Activated gamma-delta T cell treated with Interleukin-2 at 50 U/mL for 16 hours (primary cell): ENCODE measurements at places on chromosomes 5 and 9.

GRCh38 chr5:74839229-74839628 is 27.0 kb downstream of the FAM169A start:
- no peak for DNase-seq

DNA sequence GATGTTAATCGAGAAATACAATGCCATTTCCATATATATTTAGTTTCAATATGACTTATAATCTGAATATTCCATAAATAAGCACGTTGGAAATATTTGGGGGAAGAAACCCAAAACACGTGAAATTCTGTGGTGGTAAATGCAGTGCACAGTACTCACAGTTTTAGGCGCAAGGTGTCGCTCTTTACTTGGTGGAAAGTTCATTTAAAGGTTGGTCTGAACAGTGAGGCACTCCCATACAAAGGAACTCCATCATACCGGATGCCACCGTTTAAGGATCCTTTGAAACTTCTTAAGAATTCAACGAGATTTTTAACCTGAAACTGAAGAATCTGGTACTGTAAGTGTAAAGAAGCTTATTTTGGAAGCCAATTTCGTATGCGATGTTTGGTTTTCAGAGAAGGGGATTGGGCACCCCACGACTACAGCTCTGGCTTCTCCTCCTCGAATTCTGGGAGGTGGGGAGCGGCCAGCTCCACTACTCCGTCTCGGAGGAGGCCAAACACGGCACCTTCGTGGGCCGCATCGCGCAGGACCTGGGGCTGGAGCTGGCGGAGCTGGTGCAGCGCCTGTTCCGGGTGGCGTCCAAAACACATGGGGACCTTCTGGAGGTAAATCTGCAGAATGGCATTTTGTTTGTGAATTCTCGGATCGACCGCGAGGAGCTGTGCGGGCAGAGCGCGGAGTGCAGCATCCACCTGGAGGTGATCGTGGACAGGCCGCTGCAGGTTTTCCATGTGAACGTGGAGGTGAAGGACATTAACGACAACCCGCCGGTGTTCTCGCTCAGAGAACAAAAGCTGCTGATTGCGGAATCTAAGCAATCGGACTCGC is at the start of gene PCDHA11:
Gene PCDHA11, plus strand, starts transcription at position 237 of the 834 bp plus-strand sequence. Its CDS starts 147 bp downstream, at position 384.
- DNase-seq = no peak

- DNase-seq = no peak
These were observed 96.1 kb downstream of the NUDT12 start for GRCh38 chr5:103466495-103466894.

DNA sequence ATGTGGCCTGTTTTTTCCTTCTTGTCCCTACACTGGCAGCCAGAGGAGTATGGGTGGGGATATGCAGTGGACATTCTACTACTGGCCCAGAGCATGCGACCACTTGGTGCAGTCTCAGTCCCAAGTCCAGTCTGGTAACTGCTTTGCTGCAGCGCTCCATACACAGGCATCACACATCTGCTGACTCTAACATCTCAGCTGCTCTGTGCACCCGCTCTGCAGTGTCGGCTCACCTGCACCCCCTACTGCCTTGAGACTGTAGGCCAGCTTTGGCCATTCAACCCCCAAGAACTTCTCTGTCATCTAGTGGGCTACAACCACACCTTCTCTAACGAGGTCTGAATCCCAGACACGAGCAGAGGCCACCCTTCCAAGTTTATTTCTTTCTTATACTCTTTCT is 46.4 kb upstream of the SLCO6A1 start:
- no peak for DNase-seq

DNA sequence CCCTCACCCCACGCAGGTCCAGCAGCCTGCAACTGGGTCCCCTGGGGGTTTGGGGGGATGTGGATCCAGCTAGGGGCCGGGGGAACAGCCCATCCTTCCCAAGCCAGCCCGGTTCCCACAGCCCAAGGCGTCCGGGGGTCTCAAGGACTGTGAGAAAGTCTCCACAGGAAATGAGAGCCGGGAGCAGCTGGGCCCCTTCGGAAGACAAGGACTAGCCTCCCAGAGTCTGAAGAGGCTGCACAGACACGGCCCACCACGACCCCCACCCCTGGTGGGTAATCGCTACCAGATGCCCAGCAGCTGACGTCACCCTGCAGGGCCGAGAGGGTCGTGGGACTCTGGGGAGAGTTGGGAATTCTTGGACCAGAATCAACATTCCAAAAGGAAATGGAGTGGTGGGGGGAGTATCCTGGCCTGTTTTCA is 10.5 kb downstream of the SH2D3C start:
- no peak for DNase-seq

- DNase-seq = no peak
These were observed 8.4 kb downstream of the TPPP start for GRCh38 chr5:684751-685216.

DNA sequence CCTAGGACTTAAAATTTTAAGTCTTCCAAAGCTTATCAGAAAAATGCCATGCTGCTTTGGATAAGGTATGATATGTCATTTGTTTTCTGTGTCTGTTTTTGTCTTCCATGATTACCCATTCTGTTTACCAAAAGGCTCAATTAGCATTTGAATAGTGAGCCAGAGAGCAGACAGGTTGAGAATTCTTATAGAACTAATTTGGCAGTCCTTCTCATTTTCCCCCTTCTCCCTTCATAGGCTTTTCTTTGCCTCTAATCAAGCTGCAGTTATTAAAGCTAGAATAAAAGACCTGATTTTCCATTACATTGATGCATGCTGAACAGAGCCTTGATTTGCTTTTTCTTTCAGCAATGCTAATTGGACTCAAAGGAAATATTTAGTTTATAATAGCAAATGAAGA is 993.0 kb downstream of the MAT2B start:
- DNase-seq = no peak

GRCh38 chr9:18542837-18543405 is 69.0 kb downstream of the ADAMTSL1 start:
- no peak for DNase-seq

DNA sequence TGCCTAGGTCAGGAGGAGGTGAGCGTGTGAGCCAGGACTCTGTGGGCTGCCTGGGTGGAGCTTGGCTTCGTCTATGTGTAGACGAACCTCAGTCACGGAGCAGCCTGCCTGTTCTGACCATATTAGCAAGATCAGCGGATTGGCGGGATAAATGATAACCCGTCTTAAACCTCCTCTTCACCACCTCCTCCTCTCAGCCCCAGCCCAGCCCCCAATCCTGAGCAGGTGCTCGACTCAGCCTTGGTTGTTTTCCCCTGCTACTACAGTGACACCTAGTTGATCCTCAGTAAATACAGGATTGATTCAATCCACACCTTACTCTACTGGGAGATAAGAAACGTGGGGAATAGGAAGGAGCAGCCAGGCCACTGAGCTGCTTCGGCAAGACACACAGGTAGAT is 286.1 kb downstream of the IRX2 start:
- DNase-seq = no peak

- DNase-seq = no peak
These were observed 825.0 kb downstream of the TLR4 start for GRCh38 chr9:118529210-118529609.

GRCh38 chr5:56520986-56521730 is 288.0 kb upstream of the ANKRD55 start:
- no peak for DNase-seq

GRCh38 chr9:137252555-137253506 is 1.7 kb downstream of the STPG3 start:
- no peak for DNase-seq

DNA sequence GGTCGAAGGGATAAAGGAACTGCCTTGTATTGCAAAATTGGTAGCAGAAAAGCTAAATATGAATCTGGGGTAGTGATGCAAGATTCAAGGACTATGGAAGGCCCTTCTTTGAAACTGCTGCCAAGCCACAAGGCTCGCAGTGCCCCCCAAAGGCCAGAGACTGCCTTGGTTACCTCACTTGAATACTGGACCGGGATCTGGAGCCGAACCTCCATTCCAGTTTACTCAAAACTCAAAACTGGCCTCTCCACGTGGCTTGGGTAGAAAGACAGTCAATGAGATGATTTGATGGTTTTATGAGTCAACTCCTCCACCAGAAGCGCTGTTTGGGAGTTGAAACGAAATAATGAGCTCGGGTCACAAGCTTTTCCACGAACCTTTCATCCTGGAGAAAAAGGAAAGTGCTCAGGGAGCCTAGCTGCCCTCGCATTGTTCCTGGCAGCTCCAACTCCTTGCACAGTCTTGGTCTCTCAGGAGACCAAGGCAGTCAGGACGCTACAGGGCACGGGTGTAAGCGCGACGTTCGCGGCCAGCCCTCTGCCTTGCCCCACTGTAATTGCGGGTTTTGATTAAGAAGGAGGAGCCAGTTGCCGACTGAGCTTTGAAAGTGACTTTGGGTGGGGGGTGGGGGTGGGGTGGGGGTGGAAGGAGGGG is 2.8 kb downstream of the ST8SIA4 start:
- peak; percentile 32 for DNase-seq

- no peak for DNase-seq
These were observed 69.0 kb downstream of the SLC28A3 start for GRCh38 chr9:84271531-84271900.

GRCh38 chr5:1494780-1495524 is 28.8 kb downstream of the LPCAT1 start:
- peak; percentile 43 for DNase-seq

GRCh38 chr5:3277590-3278196 is 317.9 kb upstream of the IRX1 start:
- no peak for DNase-seq

GRCh38 chr9:126294331-126295081 is 32.1 kb upstream of the MVB12B start:
- DNase-seq = no peak

DNA sequence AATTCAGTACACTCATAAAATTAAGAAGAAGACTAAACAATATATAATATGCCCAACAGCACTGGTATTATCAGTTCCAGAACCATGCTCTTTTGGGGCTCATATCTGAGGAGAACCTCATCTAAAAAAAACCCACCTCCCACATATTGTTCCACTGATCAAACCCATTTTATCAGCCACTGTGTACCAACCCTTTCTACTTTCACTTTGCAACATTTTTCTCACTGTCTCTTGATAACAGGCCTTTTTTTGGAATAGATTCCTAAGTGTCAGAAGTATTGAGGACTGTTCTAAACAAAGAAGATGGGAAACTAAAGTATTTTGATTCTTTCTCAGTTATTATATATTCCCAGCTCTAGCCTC is 173.2 kb downstream of the GABRB2 start:
- no peak for DNase-seq

- no peak for DNase-seq
These were observed 281.8 kb downstream of the MTRR start for GRCh38 chr5:8150791-8151190.

- DNase-seq = peak; percentile 61
These were observed 9.0 kb downstream of the CCDC69 start for GRCh38 chr5:151214614-151215545.

DNA sequence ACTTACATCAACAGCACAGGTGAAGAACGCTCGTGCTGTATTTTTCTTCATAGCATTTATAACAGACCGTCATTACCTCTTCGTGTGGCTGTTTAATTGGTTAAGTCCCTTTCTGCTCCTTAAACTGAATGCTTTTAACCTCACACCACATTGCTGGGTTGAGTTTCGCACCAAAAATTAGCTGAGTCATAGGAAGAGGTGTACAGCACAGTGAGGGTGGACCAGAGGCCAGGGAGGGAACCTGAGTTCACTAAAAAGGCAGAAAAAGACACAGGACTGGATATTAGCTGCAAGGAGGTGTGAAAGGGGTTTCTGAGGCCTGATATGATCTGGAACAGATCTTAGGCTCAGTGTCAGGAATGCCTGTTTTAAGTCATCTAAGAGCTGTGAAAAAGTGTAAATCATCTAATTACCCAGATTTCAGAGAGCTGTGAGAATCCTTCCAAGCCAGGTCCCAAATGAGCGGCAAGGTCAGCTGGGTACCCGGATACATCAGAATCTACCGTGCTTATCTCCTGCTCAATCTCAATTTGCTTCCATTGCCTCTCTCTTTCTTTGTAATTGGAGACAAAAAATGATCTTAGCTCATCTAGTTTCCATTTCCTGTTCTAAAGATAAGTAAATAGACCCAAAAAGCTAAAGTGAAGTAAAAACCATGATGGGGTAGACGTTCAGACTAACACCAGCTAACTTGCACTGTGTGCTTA is 7.1 kb upstream of the CFAP90 start:
- DNase-seq = no peak

GRCh38 chr9:123003466-123003865 is 30.0 kb upstream of the GPR21 start:
- DNase-seq = no peak

DNA sequence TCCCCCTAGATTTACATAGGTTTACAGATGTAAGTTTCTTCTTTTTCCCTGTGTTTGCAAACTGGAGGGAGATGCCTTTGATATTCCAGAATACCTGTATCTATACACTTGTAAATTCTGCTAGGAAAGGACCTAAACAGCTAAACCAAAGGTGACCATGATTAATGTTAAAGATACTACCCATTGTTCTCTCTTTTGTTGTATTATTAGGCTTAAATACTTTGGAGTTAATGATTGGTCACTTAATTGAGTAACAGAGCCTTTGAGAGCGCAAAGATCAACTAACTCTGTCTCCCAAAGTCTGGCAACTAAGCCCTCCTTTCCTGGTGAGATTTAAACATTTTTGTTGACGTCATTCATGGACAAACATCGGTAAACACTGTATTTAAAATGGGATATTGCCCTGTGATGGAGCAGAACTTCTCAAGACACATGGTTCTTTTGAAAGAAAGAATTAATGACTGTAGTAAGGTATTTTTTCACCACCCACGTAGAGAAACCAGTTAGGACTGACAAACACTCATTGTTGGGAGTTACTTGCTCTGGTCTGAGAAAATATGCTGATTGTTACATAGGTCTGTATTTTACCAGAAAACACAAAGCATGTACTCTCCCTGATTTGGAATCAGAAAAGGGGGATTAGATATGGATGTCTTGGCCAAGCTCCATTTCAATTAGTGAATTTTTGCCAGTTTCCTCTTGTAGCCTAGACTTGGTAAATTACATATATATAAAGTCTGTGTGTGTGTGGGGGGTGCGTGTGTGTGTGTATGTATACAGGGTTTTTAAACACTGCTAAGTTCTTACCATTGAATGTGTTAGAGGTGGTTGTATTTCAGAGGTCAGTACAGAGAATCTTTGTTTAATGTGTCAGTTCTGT is 4.6 kb downstream of the VCAN start:
- no peak for DNase-seq

- no peak for DNase-seq
These were observed 23.6 kb upstream of the CCDC112 start for GRCh38 chr5:115320006-115320405.

DNA sequence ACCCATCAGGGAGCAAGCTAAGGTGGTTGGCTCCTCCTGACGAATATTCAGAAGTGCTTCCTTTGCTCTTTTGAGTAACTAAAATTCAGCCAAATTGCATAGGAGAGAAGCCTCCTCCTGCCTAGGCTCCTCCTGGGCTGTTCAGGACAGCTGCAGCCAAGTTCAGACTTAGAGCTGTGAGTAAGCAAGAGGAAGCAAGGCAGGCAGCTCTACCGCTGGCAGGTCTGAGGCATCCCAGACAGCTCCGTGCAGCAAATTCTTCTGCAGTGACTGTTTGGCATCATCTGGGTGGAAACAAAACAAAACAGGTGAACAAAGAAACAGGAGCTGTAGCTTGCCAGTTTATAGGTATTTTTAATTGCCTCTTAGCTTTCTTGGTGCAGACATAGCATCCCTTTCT is 421.0 kb downstream of the GADD45G start:
- DNase-seq = no peak

- no peak for DNase-seq
These were observed 136.0 kb downstream of the GDNF start for GRCh38 chr5:37703841-37704241.

GRCh38 chr9:105376893-105377292 is 70.9 kb upstream of the FSD1L start:
- DNase-seq = no peak

GRCh38 chr9:106478312-106478711 is 384.7 kb upstream of the ZNF462 start:
- no peak for DNase-seq
